MG63 (cell line): ENCODE measurements at places on chromosomes 13 and 19. TPM values are rescaled to one million over a fixed set of nuclear protein-coding genes. Genes with fewer than 3 reads are reported as not detected.

DNA sequence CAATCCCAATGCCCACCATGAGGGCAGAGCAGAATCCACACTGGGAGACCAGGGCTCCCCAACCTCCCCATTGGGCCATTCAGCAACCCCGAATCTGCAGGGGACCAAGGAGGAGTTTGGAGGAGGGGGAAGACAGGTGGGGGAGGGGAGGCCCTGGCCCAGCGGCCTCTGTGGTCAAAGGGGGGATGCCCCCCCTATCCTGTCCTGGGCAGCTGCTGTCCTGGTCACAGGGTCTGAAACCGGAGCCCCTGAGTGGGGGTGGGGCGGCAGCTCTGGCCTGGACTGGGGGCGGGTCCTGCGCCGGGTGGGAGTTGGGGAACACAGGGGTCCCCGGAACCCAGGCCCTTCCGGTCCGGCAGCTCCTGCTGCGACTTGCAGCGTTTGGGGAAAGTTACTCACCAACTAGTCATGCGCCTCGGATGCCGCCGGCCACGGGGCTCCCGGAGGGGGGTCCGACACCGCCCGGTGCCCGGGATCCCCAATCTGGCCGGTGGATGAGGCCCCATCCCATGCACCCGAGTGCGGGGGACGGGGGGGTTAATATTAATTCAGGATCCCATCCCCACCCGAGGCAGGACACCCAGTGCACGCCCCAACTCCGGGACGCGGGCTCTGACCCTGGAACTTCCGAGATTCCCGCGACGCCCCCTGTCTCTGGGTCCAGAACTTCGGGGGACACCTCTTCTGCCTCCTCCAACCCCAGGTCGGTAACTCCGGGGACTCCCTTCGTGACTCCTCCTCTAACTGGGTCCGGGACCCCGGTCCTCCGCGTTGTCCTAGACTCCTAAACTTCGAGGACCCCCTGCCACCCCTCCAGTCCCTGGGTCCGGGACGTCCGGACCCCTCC is 872 bp downstream of the HOMER3 start:
- peak; percentile 83 for DNase-seq

The CFAP97D2 gene
- not detected in 2 replicates for total RNA-seq

- DNase-seq: no peak
These were observed 64.1 kb downstream of the KLF12 start for GRCh38 chr13:74070065-74070464.

DNA sequence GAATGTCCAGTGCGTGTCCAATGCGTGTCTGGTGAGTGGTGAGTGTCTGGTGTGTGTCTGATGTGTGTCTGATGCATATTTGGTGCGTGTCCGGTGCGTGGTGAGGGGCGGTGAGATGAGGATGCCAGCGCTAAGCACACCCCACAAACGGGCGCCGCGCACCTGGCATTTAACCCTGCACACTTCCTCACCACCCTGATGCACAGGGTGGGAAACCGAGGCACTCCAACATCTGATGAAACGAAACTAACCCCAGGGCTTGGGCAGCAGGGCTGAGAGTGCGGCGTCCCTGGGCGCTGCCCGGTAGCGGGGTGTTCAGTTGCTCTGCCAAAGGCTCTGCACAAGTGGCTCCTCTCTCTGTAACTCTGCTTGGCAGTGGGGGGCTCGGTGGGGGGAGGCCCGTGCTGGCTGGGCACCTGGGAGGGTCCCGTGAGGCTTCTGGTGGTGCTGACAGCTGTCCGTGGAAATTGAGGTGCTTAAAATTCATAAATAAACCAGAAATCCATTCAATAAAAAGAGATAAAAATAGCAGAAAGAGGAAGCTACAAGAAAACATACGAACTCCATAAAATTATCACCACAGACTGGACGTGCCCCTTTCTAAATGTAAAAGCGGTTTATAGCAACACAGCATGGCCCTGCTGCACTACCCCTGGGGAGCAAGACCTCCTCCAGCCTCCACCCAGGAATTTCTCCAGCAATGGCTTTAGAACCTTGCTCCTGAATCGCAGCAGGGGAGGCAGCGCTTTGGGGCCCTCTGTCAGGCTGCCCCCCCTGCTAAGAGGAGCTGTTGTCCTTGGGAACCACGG is 76.0 kb downstream of the RASA3 start:
- DNase-seq: no peak

- DNase-seq: peak; percentile 68
These were observed 1.3 kb upstream of the CEACAM20 start for GRCh38 chr19:44530777-44531176.

The ALDH16A1 gene
- total RNA-seq: 86.4 and 89.0 TPM in 2 replicates

DNA sequence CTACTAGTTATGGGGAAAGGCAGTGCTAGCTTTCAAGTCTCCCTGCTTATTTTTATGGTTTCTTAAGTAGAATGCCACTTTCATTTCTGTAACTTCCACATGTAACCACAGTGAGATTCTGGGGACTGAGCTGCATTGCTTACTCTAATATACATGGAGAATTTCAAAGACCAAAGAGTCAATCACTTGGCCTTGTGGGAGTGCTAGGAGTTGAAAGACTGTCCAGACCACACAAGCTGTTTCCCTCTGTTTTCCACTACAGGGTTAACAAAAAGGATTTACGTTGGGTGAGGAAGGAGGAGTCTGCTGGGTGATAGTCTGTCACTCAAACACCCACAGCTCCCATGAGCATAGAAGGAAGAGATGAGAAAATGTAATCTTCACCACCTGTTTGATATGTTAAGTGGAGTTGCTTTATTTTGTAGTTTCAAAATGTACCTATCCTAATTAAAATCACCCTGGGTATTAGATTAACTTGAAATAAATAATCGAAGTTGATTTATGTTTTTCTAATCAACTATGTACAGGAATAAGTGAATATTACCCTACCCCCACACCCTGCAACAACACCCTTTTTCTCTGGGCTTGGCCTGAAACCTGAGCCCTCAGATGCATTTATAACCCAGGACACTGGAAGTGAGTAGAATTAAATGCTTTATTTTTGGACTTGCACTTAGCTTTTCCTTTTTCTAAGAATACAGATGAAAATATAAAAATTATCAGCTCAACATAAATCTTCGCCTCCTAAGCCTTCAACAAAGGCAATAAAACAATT is 225.8 kb upstream of the SLC10A2 start:
- no peak for DNase-seq

DNA sequence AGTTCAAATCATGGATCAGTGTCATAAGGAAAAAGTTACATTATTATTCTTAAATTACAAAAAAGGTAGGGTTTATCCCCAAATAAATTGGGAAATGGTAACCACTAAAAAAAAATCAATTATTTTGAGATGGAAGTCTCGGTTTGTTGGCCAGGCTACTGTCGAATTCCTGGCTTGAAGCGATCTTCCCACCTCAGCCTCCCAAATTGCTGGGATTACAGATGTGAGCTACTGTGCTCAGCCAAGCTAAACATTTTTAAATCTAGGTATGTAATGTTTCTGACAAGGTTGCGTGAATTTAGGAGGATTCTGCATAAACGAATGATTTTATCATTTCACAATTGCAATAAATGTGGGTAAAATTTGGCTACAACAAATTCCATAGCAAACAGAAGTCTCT is 2.0 kb downstream of the NAA16 start:
- DNase-seq: no peak

GRCh38 chr19:28960986-28961705 is 251.8 kb downstream of the UQCRFS1 start:
- peak; percentile 57 for DNase-seq

- peak; percentile 1 for DNase-seq
These were observed 437 bp downstream of the SUCLA2 start for GRCh38 chr13:48000559-48001113.

The TTC9B gene
- total RNA-seq: not detected in 2 replicates

- DNase-seq: no peak
These were observed 224.9 kb upstream of the STARD13 start for GRCh38 chr13:33510350-33510970.

GRCh38 chr13:80086304-80086721 is 254.6 kb downstream of the SPRY2 start:
- no peak for DNase-seq

The KCNJ14 gene
- 0.22 and 0.43 TPM in 2 replicates for total RNA-seq

GRCh38 chr13:34502011-34502410 is 440.1 kb upstream of the NBEA start:
- no peak for DNase-seq

DNA sequence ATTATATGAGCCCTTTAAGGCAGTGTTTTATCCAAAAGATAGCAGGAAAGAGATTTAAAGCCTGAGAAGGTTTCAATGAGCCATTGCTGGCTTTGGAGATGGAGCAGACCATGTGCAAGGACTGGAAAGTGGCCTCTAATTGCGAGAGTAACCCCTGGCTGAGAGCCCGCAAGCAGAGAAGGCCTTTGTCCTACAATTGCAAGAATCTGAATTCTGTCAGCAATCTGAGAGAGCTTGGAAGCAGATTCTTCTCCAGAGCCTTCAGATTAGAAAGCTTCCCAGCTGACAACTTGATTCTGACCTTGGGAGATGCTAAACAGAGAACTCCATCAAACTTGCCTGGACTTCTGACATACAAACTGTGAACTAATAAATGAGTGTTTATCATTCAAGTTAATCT is 528.7 kb upstream of the KLF12 start:
- no peak for DNase-seq

The IGFL1 gene
- not detected in 2 replicates for total RNA-seq

DNA sequence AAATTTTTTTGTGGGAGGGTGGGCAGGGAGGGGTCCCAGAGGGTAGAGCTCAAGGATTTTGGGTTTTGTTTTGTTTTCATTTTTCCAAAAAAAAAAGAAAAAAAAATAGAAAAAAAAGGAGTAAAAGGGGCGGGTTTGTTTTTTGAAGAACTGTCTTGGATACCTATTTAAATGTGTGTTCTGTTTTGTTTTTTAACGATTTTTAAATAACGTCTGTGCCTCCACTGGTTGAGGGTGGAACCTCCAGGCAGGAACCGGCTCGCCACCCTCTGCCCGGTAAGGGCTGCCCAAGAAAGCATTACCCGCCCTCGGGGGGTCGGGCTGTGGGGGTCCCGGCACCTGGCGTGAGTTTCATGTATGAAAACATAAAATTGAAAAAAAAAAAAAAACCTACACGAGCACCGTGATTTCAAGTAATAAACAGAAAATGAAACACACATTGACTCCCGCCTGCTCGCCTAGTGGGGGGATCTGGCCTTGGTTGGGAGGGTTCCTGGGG is 10.4 kb downstream of the MIDN start:
- DNase-seq: no peak

GRCh38 chr13:21872795-21873194 is 201.9 kb downstream of the FGF9 start:
- DNase-seq: peak; percentile 27

GRCh38 chr19:37362733-37363132 is 8.2 kb upstream of the ZNF527 start:
- DNase-seq: no peak

GRCh38 chr19:35959040-35959967 is 23.1 kb downstream of the LRFN3 start:
- peak; percentile 30 for DNase-seq

The ATCAY gene
- not detected in 2 replicates for total RNA-seq

DNA sequence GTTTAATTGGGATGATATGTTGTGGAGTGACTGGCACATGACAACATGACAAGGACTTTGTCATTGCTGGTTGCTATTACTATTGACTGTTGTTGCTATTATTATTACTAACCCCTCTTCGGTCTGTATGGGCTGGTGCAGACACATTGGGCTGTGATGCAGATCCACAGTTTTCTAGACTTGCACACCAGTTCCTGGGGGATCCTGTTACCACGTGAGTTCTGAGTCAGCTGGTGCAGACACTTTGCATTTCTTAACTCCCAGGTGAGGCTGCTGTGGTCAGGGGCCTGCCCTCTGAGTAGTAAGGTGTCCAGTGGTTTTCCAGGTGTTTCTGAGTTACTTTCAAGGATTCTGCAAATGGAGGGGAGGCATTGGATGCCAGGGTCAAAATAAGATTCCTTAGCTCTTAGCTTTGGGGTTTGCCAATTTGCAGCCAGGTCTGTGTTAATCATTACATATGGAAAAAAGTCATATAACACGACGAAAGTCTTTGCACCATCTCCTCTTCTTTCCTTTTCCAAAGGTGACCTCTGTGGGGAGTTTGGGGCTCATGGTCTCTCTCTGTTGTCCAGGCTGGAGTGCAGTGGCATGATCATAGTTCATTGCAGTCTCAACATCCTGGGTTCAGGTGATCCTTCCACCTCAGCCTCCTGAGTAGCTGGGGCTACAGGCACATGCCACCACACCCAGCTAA is 19.3 kb downstream of the BICRA start:
- DNase-seq: no peak

- no peak for DNase-seq
These were observed 138.0 kb downstream of the MIPEP start for GRCh38 chr13:23751195-23751594.

The RDH8 gene
- not detected in 2 replicates for total RNA-seq

- no peak for DNase-seq
These were observed 16.3 kb downstream of the FCHO1 start for GRCh38 chr19:17767559-17767958.

DNA sequence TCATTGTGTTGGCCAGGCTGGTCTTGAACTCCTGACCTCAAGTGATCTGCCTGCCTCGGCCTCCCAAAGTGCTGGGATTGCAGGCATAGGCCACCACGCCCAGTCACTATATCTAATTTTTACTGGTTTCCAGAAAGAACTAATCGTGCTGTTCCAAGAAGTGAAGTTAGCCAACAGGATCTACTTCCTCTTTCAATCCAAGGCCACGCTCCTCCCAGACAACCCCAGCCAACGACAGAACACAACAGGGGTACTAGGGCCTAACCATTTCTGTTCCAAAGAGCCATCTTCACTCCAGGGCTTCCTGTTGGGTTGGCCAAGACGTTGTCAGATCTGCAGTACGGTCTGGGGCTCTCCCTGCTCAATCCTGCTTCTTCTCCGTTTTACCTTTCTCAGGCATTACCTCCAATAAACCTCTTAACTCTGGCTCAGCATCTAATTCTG is 7.0 kb upstream of the LSM14A start:
- DNase-seq: no peak

DNA sequence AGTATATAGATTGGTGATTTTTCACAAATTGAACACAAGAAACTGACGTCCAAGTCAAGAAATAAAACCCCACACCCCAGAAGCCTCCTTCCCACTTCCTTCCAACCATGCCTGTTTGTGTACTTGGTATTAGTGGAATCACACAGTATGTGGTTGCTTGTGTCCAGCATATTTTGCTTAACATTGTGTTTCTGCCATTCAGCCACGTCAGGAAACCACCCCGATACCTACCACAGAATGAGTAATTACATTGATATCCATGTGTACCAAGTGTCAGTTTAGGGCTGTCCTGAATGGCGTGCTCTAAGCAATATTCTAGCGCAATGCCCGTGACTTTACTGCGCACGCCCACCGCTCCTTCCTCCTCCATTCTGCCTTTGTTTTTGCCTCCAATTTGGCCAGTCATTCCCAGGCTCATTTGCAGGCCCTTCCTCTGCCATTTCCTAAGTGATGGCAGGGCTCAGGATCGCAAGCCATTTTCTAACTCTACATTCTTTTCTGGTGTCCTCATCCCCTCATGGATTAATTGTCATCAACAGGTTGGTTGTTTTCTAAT is 25.9 kb upstream of the MPHOSPH8 start:
- no peak for DNase-seq
